ENCODE measurements at places on chromosomes 11 and 22.

DNA sequence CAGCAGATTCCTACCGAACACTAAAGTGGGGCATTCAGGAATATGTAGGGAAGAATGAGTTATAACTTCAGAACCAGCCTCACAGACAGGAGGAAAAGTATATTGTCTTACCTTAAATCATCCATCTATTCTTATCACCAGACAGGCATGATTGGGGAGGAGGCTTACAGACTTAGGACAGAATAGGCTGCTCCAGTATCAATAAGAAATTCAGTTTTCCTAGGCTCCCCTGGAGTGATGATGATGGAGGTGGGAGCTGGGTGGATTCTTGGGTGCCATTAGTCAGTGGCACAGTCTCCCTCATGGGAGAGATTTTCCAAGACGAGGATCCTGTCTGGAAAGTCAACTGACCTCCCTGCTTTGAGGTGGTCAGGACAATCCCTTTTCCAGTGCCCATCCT is 225.0 kb downstream of the AASDHPPT start:
- DNase-seq, result no peak

DNA sequence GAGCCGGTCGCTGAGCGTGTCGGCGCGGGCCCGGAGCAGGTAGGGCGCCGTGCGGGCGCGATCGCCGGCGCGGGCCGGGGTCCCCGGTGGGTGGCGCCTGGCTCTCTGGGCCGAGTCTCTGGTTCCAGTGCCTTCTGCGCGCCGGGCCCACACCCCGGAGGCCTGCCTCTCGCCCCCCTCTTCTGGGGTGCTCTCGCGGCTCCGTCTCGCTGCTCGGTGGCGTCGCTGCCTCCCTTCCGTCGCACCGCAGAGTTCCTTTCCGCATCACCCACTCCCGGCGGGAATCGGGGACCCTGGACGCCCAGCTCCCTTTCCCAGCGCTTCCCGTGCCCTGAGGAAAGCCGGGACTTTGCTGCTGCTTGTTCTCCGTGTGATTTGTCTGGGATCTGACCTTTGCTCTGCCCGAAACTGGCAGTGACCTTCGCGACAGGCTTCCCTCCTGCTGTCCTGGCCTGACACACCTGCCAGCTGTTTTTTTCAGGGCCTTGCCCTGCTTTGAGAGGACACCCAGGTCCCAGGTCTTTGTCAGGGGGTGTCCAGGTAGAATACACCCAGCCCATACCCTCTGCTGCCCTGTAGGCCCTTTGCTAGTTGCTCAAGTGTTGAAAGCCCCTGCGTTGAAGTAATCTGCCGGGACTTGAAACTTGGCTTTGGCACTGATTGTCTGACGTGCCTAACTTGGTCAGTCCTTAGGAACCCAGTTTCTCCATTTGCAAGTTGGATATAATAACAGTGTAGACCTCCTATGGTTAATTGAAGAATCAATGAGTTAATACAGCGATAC is 711 bp downstream of the FDX1 start:
- DNase-seq, result peak; percentile 29

DNA sequence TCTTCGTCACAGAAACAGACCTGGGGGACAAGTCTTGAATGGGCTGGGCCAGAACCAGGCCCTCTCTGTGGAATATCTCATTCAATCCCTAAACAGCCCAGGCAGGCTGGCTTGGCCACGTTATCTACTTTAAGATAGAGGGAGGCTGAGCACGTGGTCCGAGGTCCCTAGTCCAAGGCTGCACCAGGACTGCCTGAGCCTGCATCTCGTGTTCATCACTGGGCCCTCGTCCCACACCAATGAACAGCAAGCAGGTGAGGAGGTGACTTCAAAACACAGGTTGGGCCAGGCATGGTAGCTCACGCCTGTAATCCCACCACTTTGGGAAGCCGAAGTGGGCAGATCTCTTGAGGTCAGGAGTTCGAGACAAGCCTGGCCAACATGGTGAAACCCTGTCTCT is 20.3 kb upstream of the FGF3 start:
- no peak for DNase-seq

- no peak for DNase-seq
Observed at GRCh38 chr11:133841279-133842043, 3.9 kb downstream of the SPATA19 start.

DNA sequence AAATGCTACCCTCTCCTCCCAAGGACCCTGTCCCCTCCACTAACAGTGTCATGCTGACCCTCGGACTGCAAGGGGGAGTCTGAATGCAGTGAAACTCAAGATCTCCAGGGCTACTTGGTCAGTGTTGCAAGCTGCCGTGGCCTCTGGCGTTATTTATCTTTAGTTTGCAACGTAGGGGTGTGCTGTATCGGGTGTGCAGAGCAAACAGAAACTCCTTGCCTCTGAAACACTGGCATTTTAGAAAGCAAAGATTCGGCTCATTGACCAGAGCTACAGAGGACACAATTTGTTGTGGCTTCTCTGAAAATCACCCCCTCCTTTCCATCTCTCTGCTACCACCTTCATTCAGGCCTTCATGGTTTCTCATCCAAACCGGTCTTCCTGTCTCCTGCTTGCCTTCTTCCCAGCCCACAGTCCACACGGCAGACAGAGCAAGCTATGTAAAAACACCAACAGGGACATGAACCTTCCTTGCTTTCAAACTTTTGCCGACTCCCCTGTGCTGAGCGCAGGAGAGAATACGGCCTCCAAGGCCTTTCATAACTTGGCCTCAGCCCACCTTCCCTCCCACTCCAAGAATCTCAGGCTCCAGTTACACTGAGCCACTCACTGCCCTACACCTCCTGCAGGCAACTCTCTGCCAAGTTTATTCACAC is 14.9 kb downstream of the FZD4 start:
- no peak for DNase-seq

DNA sequence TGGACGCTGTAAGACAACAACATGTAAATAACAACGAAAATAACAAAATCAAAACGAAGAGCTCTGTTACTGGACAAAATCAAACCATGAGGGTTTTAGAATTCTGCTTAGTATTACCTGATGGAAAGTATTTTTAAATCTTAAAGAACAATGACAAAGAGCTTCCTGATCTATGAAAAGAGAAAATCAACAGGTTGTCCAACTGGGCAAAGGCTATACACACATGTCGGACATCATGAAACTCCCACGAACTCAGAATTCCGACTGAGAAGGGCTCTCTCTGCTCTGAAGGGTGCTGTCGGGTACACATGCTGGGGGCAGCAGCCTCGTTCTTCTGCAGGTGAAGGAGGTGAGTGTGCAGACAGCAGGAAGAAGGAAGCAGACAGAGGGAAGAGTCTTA is 25.8 kb downstream of the CERK start:
- no peak for DNase-seq

DNA sequence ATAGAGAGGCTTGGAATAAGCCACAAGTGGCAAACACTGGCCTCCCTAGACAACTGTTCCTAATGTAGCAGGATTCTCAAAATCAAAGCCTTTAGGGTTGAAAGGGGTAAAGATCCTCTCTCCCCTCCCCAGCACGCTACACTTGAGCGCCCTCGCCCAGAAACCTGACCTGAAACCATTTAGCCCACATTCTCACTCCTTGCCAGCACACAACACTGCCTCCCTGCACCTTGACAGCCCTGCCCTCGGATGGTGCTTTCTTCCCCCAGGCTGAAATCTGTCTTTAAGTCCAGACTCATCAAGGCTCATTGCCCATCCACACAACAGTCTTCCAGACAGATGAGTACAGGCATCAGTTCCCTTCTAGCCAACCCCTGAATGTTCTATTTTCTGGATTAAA is 26.5 kb downstream of the CWC15 start:
- no peak for DNase-seq

GRCh38 chr22:30348809-30349208 is 7.9 kb downstream of the SF3A1 start:
- no peak for DNase-seq

DNA sequence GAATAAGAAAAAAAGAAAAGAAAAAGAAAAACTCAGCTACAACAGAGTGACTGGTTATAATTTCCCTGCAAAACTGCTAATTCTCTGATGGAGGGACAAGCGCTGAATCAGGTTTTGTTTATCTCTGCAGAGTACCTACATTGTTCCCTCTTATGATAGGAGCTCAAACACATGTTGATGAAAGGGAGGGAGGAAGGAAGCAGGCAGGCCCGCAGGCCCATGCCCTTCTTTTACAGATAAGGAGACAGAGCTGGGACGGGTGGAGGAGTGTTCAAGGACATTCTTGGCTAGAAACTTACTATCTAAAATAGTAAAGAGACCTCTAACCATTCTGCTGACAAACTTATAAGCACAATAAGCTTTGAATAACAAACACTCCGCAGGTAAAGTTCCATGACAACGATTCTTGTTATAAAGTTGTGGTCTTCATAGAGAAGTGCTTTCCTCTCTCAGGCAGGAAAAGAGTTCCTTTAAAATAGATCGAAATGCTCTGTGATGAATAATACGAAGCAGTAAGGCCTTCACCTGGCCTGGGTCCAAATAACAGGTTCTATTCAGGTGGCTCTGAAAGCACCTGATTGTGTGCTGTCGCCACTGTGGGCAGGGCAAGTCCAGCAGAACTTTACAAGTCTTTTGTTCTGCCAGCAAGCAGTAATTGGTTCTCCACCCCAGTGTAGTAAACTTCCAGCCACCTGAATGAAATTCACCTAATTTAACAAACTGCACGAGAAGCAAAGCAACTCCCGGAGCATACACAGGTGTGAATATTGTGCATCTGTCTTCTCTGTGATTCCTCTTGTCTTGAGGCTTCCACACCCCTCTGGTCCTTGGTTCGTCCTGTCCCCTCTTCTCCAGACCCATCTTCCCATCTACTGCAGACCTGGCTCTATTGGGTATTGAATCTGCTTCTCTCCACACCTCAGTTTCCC is 15.3 kb upstream of the MICAL2 start:
- no peak for DNase-seq

DNA sequence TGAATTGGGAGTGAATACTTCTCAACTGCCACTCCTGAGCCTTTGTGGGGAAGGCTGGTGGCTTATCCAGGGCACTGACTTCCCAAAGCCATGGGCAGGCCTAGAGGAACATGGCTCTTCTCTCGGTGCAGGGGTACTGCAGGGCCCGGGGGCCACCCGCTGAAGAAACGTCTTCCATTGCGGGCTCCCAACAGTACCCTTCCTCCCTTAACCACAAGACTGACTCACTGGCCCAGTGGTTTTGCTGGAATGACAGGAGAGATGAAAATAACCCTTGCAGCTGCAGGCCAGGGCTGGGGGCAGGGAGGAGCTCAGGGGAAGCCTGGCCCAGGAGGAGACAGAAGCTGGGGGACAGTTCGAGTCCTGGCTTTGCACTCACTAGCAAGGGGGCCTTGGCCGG is 13.5 kb downstream of the TXN2 start:
- DNase-seq, result peak; percentile 98

DNA sequence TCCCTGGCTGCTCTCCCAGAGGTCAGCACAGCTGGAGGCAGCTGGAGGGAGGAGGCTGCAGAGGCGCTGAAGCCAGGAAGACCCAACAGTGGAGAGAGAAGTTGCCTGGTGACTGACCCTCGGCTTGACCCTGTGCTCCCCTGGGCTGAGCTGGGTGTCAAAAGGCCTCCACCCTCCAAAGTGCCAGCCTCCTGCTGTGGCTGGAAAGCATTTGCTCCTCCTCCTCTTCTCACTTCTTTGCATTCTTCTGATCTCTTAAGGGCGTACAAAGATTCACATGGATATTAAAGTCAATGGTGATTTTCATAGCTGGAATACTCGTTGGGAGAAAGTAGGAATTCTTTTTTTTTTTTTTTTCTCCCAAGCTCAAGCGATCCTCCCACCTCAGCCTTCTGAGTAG is 91.7 kb downstream of the MED15 start:
- no peak for DNase-seq

- no peak for DNase-seq
Observed at GRCh38 chr22:46801331-46801811, 38.9 kb downstream of the TBC1D22A start.

Data from fibroblast of skin of scalp (primary cell).